ENCODE measurements at places on chromosomes 16 and 17. TPM values are rescaled to one million over a fixed set of nuclear protein-coding genes. Genes with fewer than 3 reads are reported as not detected.

CCL4 gene
- total RNA-seq = 21.8 TPM

DNA sequence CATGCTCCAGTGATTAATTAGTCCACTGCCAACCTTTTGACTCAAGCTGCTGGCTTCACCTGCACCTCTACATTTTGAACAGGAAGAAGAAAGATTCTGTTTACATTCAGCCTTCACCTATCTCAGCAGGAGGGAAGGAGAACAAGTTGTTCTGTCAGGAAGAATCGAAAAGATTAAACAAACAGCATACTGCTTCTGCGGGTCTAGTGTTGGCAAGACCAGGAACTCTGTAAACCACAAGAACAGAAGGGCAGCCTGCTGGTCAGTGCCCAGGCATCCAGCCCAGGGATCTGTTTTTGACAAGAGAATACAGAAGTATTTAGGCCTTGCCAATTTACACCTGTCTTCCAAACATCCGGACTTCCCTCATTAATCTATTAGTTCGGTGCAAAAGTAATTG, 189.7 kb downstream of the CHD9NB start:
- H3K27ac ChIP-seq = no peak overlapping the region
- H3K36me3 ChIP-seq = no peaks in the 10 kb centered on the region
- H3K27me3 ChIP-seq = no peaks in the 10 kb centered on the region
- H3K4me1 ChIP-seq = no peaks in the 10 kb centered on the region
- no peak for DNase-seq

- no peaks in the 10 kb centered on the region for H3K4me1 ChIP-seq
- H3K27me3 ChIP-seq = no peaks in the 10 kb centered on the region
- peaks cover 50% of the 10 kb centered on the region for H3K36me3 ChIP-seq
Measured at GRCh38 chr17:4049546-4049945, 85.3 kb upstream of the ATP2A3 start.

GRCh38 chr17:34412965-34413441, 50.0 kb upstream of the CCL1 start:
- H3K4me3 ChIP-seq = no peak overlapping the region
- H3K4me1 ChIP-seq = no peaks in the 10 kb centered on the region
- H3K27ac ChIP-seq = no peak overlapping the region
- H3K27me3 ChIP-seq = peaks cover 2% of the 10 kb centered on the region
- no peaks in the 10 kb centered on the region for H3K36me3 ChIP-seq

GRCh38 chr16:14354561-14355351, 275.3 kb downstream of the PARN start:
- peaks cover 5% of the 10 kb centered on the region for H3K27me3 ChIP-seq
- no peak overlapping the region for H3K27ac ChIP-seq
- H3K4me3 ChIP-seq = no peak overlapping the region

SLC35G6 gene
- not detected for total RNA-seq

DNA sequence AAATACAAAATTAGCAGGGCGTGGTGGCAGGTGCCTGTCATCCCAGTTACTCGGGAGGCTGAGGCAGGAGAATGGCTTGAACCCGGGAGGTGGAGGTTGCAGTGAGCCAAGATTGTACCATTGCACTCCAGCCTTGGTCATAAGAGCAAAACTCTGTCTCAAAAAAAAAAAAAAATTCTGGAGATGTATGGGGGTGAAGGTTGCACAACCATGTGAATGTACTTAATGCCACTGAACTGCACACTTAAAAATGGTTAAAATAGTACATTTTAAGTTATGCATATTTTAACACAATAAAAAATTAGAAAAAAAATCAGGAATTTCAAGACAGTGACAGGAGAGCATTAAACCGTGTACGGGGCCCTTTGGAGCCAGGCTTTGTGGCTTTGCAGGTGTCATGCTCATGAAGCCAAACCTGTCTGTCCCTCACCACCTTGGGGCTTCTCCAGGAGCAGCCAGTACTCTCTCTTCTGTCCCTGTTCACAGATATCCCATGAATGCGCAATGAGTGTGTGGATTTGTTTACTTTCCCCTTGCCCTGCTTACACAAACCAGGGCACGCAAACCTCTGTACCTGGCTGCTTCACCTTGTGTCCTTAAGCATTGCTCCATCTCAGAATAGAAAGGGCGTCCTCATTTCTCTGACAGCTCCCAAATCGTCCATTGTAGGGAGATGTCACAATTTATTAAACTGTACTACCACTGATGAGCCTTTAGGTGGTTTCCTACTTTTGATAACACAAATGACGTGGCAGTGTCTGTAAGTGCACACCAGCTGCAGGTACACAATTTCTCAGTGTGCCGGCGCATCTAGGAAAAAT, 58.2 kb upstream of the CBX4 start:
- H3K4me1 ChIP-seq = no peaks in the 10 kb centered on the region
- H3K36me3 ChIP-seq = no peaks in the 10 kb centered on the region
- DNase-seq = no peak
- no peak overlapping the region for H3K27ac ChIP-seq
- H3K4me3 ChIP-seq = no peak overlapping the region
- peaks cover 15% of the 10 kb centered on the region for H3K27me3 ChIP-seq

All from astrocyte (in vitro differentiated cells and primary cell).